Lung microvascular endothelial cell (primary cell): ENCODE measurements at places on chromosomes 1 and 21. TPM values are rescaled to one million over a fixed set of nuclear protein-coding genes. Genes with fewer than 3 reads are reported as not detected.

The LCE2B gene
- not detected in 2 replicates for total RNA-seq

The TINAGL1 gene
- 229 and 317 TPM in 2 replicates for total RNA-seq

DNA sequence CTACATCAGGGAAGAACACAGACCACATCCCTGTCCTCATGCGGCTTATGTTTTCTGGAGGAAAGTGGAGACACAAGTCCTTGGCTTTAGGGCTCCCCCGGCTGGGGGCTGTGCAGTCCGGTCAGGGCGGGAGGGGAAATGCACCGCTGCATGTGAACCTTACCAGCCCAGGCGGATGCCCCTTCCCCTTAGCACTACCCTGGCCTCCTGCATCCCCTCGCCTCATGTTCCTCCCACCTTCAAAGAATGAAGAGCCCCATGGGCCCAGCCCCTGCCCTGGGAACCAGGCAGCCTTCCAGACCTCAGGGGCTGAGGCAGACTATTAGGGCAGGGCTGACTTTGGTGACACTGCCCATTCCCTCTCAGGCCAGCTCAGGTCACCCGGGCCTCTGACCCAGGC is 45.5 kb downstream of the TNNT2 start:
- no peak for DNase-seq

DNA sequence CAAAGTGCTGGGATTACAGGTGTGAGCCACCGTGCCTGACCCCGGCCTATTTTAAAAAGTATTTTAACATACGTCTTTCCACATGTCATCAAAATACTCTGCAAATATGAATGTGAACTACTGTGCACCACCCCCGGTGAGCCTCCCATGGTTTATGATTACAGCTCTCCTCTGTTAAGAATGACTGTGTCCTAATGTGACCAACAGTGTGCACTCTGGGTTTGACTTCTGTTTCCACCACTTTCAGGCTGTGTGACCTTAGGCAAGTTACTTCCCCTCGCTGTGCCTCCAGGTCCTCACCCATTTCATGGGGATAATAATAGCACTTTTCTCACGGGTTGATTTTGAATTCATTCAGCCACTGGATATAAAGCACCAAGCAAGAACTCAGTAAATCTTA is 14.7 kb downstream of the AMPD2 start:
- DNase-seq, result no peak

DNA sequence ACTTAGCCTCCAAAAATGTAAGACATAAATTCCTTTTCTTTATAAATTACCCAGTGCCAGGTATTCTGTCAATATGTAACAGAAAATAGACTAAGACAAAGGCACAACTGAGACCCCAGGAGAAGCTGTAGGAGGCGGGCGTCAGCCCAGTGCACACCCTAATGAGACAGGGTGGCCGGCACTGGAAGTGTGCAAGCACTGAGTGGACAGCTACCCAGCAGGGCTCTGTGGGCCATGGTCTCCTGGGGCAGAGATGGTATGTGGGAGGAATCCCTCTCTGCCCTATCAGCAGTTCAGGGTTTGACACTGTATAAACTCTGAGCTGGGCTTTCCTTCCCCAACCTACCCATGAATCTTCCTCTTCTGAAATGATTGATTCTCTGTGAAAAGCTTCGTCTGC is 139.5 kb downstream of the GLIS1 start:
- DNase-seq, result no peak

- no peak for DNase-seq
These were observed 50.8 kb downstream of the ALPL start for GRCh38 chr1:21559788-21560567.

GRCh38 chr1:158951956-158952355 is 20.6 kb downstream of the PYHIN1 start:
- DNase-seq, result no peak
